ENCODE measurements at places on chromosomes 3 and 15.

DNA sequence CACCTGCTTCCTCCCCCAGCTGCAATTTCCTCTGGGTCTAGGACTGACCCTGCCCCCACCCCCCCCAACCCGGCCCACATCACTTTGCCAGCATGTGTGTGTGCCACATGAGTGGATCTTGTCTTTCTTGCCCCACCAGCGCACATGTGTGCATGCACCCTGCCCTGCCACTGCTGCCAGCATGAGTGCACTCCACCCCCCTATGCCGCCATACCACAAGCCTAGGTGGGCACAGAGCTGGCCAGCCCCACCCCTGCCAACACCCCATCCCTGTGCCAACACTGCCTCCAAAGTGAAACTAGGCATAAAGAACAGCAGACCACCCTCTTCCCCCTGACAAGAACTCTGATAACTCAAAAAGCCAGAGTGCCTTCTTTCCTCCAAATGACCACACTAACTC is 296.3 kb upstream of the SGO1 start:
- no peak for DNase-seq

- no peak for DNase-seq
Observed at GRCh38 chr3:130853581-130853980, 40.3 kb upstream of the ATP2C1 start.

GRCh38 chr3:81974751-81975150 is 213.3 kb upstream of the GBE1 start:
- DNase-seq: no peak

- DNase-seq: no peak
Observed at GRCh38 chr3:8371085-8371551, 130.5 kb upstream of the LMCD1 start.

DNA sequence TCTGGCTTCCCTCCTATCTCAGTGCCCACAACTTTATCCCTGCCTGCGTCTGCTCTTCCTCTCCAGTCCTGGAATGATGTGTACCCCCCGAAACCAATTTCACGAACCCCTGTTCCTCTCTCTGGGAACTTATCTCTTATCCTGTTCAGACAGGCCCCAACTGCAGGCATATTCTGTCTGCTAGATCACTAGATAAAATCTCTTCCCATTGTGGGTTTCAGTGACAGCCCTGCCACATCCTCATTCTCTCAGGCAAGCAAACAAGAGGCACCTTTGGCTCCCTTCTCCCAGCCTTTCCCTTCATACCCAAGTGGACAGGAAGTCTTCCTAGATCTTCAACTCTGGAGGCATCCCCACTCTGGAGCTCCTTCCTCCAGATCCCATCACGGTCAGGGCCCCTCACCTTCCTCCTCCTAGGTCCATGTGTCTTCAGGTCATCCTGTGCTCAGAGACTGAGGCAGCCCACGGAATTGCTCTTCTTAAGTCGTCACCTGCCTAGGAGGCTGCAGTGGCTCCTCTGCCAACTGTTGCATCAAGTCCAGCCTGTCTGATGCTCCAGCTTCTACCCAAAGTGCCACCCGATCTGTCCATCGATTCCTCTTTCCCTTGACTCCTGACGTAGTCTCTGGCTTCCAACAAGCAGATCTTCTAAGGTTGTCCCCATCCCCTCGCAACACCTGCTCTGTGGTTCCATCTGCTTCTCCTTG is 190.8 kb downstream of the SLCO3A1 start:
- no peak for DNase-seq

- DNase-seq: no peak
Observed at GRCh38 chr15:71761649-71762048, 48.7 kb upstream of the NR2E3 start.

DNA sequence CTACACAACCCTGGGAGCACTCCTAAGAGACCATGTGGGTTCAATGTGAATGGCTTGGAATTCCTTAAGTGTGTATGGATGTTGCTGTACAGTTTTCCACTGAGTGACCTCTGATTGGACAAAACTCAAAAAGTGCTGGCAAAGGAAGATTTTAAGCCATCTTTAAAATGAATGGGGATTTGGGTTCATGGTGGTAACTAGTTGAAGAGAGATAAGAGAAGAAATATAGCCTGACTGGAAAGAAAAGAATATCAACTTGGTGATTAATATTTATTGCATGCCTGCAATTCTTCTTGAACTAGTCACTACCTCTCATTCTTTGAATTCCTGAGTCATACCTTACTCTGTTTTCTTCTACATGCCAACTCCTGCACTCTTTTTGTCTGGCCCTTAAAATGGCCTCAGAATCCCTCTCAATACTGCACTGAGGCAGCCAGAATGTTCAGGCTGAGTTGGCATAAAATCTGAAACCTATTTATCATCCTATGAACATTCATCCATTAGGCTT is 124.7 kb downstream of the RPL22L1 start:
- no peak for DNase-seq

DNA sequence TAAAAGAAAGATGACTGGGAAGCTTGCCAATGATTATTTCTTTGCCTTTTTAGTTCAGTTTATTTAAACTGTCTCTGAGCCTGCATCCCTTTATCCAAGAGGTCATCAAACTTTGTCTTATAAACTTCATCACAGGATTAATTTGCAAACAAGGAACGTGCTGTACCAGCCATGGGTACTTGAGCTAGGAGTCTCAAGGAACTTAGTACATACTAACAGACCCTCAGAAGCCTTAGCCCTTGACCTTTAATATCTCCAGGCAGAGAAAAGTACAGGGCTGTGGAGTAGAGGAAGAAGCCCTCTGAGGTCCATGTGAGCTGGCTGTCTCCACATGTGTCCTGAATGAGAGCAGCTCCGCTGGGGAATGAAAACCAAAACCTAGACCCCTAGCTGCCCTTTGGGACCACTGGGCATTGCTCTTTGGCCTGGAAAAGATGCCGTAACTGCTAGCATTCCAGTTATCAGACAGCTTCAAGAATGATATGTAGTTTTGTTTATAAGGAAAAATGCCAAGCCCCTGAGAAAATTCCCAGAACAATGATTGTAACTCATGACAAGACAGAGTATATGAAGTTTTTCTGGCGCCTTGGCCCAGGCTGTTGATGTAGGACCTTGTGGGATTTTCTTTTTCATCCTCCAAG is 92.1 kb downstream of the ASB7 start:
- no peak for DNase-seq

DNA sequence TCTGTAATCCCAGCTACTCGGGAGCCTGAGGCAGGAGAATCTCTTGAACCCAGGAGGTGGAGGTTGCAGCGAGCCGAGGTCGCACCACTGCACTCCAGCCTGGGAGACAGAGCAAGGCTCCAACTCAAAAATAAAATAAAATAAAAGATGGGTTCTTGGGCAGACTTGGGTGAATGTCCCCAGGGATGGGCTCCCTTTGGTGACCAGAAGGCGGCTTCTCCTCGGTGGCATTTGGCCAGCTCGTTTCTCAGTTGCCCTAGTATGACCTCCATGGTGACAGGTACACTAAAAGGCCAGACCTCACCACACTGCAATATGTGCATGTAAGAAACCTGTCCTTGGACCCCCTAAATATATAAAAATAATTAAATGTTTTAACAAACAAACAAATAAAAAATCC is 76.0 kb upstream of the SNRPA1 start:
- no peak for DNase-seq

DNA sequence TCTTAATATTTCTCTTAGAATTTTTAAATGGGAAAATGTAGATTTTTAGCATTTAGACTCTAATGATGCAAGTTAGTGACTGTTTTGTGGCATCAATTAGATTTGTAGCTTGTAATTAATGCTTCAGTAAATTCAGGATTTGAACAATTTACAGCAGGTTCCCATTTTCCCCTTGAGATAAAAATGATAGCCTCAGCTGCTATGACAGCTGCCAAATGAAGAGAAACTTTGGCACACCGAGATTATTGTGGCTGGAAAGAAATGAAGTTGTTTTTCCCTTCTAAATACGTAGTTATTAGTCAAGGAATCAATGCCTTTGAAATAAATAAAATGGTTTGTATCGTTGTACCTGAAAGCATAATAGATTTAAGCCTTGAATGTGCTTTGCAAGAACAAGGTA is 206.4 kb upstream of the P2RY1 start:
- no peak for DNase-seq

DNA sequence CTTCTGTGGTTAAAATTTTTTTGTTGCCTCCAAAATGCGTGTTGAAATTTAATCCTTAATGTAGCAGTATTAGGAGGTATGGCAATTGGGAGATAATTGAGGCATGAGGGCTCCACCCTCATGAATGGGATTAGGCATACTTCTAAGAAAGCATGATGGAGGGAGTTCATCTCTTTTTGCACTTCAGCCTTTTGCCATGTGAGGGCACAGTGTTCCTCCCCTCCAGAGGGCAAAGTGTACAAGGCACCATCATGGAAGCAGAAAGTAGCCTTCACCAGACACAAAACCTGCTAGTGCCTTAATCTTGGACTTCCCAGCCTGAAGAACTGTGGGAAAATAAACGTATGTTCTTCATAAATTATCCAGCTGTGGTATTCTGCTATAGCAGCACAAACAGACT is 429.5 kb downstream of the ZIC1 start:
- DNase-seq: no peak

DNA sequence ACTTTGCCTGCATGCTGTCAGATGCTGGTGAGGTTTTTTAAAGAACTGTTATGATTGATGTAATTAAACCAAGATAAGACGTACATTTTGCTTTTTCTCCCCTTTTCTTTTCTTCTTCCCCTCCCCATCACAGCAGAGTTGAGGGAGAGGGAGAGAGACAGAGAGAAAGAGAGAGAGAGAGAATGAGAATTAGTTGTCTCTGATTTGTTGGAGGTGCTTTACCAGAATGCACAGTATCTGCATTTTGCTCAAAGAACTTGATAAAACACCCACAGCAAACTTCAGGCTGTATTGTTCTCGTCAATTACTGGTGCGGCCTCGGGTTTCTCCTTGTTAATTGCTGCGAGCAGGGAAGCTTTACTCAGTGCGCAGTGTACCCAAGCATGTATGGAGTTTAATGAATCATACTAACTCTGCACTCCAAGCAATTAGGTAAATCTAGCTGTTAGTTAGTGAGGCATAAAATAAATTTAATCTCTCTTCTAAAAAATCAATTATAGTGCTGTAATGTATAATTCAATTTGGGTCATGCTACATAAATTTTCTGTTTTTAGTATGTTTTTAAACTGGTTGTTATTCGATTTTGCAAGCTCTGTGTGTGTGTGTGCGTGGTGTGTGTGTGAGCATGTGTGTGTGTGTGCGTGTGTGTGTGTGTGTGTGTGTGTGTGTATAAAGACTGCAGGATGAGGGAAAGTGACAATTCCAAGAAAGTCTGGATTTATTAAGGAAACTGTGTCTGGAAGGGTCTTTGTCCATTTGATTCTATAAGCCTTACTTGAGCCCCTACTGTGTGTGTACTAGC is 273.4 kb downstream of the TLE3 start:
- DNase-seq: no peak

GRCh38 chr3:8442993-8443650 is 58.5 kb upstream of the LMCD1 start:
- no peak for DNase-seq

DNA sequence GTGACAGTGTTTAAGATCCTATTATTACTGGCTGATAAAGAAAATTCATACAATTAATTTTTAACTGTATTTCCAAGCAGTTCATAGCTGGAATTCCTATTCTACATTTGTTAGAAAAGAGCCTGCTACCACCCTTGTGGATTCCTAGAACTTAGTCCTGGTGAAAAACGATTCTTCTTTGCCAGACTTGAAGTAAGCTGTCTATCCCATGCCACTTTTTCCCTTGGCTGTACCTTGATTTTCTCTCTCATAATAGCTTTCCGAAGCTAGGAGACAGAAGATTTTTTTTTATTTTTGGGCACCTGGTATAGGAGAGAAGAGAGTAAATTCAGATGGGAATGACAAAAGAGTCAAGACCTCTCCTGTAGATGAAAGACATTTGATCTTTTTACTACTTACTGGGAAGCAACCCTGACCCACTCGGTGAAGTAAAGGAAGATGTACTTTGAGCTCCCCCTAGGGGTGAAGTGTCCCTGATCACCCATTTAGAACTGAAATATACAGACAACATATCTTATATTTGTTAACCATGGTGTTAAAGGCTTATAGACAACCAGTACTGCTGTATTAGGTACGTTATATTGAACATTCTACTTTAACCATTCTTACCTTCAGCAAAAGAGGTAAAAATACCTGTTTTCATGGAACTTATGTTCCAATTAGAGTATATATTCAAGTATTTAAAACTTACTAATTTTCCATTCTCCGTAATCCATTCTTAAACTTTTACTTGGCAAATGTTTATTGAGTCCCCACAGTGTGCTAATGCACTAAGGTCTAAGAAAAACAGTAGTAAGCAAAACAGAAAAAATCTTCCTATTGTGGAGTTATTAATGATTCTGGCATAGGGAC is 36.2 kb upstream of the C3orf38 start:
- peak; percentile 3 for DNase-seq

Measured in anterior cingulate cortex (tissue), 58 donors.